ENCODE measurements at places on chromosomes 7 and 10. TPM values are rescaled to one million over a fixed set of nuclear protein-coding genes. Genes with fewer than 3 reads are reported as not detected.

DNA sequence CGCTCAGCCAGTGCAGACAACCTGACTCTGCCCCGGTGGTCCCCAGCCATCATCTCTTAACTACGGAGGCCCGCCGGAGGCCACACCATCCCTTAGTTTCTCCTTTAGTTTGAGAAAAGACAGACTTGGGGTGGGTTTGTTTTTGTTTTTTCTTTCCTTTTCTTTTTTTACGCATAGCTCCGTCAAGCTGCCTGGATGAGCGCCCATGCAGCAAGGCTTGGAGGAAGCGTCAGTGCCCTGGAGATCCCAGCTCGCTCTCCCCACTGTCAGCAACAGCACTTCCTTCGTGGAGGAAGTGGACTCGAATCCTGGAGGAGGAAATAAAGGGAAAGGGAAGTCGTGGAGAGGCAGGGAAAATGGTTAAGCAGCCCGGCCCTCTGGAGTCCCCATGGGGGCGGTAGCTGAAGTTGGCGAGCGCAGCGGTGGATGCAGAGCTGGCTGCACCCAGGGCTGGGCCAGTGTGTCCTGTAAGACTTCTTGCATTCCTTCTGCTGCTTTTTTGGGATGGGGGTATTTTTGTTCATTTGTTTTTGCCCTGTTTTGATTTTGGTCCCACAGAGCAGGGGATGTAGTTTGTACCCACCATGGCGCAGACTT lies 35.9 kb upstream of the GJD4 start:
- H3K4me3 ChIP-seq: no peak overlapping the region
- H3K27me3 ChIP-seq: no peaks in the 10 kb centered on the region
- no peak overlapping the region for H3K27ac ChIP-seq
- peaks cover 4% of the 10 kb centered on the region for H3K4me1 ChIP-seq

DNA sequence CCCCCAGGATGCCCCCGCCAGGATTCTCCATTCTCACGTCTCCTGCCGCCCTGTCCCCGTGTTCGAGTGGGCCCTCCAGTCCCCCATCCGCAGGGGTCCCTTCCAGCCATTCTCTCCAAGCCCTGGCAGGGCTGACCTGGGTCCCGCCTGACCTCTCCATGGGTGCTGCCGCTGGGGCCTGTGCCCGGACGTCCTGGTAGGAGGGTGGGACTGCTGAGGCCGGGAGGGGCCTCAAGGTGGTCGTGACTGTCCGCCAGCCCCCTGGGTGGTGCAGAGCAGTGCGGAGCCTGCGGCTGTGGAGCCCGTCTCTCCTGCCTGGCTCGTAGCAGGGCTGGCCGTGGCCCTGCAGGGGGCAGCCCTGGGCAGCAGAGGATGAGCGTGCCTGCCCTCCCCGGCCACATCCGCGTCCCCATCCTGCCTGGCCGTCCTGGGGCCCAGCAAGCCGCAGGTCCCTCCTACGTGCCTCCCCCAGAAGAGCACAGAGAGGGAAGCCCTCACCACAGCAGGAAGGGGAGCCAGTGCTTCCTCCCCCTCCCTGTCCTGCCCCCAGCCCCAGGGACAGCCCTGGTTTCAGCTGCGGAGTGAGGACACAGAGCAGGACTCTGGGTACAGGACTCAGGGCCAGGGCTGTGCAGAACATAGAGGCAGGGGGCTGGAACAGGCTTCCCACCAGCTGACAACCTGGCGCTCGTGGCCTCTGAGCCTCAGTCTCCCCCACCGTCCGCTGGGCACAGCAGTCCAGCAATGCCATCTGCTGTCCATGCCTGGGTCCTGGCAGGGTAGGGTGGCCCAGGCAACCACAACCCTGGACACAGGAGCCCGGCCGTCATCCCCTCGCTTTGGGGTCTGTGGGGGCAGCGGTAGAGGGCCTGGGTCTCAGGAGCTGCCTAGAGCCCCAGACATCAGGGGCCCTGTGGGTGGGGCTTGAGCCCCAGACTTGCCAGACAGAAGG lies 1.5 kb upstream of the GRIFIN start:
- H3K36me3 ChIP-seq: no peaks in the 10 kb centered on the region
- no peak overlapping the region for H3K27ac ChIP-seq
- DNase-seq: peak; percentile 67
- H3K4me3 ChIP-seq: no peak overlapping the region
- peaks cover 18% of the 10 kb centered on the region for H3K4me1 ChIP-seq
- peaks cover 9% of the 10 kb centered on the region for H3K27me3 ChIP-seq

Gene COL1A2
- 1,768 TPM for total RNA-seq

DNA sequence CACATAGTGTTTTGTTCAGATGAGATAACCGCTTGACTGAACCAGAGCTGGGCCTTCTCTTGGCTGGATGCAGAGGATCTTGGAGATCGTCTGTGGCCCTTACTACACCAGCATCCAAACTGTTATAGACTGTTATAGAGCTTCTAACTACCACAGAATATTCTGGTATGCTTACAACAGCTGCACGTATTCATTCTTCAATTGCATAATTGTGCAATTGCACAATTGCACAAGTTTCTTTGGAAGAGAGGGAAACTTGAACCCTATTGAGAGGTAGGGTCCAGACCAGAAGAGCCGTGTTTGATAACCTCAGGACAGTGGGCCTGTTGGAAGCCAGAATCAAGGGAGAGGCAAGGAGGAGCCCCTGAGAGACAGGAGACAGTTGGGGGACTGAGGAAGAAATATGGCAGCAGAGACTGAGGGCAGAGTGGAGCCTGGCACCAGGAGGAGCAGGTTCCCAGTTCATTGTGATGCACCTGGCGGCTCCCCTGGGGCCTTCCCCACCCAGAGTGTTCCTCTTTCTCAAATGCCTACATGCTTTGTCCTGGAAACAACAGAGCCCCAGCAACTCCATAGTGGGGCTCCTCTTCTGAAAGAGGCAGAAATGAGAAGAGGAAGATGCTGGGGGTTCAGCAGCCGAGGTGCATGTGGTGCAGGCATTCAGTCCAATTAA lies 64.1 kb downstream of the PTPRZ1 start:
- H3K27me3 ChIP-seq: no peaks in the 10 kb centered on the region
- DNase-seq: no peak
- H3K4me3 ChIP-seq: no peak overlapping the region
- no peak overlapping the region for H3K27ac ChIP-seq
